Activated CD4-positive, alpha-beta T cell treated with anti-CD3 and anti-CD28 coated beads for 48 hours (primary cell): ENCODE measurements at places on chromosomes 11 and 22.

GRCh38 chr11:107816028-107816427, 42.6 kb downstream of the SLC35F2 start:
- no peak for DNase-seq

DNA sequence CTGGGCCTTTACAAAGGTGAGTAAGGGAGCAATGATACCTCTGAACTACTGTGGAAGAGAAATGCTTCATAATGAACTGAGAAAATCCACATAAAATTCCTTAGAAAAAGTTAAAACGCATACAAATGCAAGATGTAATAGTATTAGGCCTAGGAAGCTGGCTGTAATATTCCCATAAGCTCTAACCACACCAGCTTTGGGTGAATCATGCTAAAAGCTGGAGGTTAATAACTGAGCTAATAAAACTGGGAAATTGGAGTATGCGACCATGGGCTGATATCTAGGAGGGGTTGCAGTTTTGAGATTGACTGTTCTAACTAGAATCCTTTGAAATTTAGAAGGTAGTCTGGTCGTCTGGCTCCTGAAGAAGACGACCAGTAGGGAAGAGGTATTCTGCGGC, 28.6 kb upstream of the RCE1 start:
- no peak for DNase-seq

DNA sequence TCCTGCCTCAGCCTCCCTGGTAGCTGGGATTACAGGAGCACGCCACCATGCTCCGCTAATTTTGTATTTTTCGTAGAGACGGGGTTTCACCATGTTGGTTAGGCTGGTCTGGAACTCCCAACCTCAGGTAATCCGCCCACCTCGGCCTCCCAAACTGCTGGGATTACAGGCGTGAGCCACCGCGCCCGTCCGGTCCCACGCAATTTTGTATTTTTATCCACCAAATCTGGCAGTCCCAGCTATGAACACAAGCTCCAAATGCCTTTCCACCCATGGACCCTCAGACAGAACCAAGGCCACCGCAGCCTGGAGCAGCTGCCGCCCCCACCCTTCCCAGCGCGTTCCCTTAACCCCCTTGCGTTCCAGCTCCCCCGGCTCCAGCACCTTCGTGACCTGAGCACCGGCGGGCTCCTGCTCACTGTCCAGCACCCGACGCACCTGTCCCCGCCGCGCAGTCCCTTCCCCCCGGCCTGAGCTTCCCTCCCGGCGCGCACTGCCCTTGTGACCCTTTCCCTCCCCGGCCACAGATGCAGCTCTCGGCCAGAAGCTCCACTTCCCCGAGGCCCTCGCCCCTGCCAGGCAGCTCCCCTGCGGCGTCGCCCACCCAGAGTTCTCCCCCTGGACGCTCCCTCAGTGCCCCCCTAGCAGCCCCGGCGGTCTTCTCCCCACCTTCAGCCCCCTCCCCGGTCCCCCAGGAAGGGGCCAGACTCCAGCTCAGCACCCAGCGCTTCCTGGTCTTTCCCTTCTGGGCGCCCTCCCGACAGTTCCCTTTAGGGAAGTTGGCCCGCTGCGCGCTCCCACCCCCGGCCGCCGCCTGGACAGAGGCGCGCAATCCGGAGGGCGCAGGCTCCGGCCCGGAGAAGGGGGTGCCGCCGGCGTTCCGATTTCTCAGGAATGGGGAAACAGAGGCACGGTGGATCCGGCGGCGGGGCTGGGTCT, 5.6 kb upstream of the ZBED4 start:
- DNase-seq, result no peak

DNA sequence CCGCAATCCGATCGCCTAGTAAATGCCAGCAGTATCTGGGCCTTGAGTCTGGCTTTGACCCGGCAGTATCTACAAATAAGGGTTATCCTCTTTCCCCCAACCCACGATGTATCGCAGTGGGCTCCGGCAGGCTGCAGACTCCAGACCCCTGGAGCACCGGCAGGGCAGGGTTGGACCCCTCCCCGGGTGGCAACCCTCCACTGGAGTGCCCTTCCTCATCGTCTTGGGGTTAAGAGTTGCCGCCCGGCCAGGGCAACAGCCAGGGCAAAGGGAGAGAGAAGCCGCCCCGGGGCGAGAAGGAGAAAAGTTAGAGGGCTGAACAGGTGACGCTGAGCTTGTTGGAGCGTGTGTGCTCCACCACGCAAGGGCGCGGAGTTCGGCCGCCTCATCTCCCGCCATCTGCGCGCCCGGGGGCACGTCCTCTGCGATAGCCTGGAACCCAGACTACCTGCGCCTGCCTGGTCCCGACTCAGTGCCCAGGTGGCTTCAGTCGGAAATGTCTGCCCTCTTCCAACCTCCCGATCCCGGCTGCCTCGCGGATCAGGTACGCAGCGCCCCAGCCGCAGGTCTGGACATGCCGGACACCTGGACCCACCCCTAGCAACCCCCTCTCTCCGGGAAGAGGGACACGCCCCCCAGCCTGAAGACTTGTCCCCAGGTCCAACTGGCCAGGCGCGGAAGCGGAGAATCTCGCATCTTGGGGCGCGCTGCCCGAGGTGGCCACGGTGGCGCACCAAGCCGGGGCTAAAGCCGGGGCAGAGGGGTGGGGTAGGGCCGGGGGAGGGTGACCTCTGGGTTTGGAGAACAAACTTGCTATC, 1.2 kb downstream of the DSCAML1 start:
- no peak for DNase-seq

DNA sequence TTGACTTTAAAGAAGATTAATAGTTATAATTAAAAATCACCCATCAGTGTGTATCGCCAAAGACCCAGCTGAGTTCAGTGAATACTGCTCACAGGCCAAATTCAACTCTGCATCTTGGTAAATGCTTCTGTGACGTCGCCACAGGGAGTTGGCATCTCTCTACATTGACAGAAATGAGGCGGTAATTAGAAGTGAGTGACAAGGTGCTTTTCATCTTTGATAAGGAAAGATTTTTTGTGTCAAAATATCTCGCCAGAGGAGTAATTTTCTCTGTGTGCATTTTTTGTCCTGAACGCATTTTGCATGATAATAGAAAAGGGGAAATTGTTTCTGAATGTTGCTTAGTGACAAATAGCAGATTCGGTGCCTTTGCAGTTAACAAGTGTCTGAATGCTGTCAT, 345.8 kb downstream of the CNTN5 start:
- DNase-seq, result no peak
